ENCODE measurements at places on chromosomes 2 and 18.
A peak's percentile ranks its signal among the peaks of the same experiment; 100 is the strongest.

DNA sequence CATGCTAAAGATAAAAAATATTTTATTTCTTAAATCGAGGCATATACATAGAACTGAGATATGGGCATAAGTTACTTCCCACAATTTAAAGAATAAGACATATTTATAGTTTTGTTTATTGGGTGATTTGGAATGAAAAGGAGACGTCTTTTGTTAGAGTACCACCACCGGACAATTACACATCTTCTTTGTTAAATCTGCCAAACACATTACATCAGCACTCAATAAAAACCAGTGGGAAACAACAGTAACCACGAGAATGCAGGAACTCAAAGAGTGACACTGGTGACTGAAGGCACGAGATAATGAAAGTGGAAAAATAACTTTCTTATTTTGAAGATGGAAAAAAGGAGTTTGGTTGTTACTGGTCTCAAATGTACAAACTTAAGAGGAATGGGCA is 92.6 kb upstream of the TFCP2L1 start:
- no peak for DNase-seq

- no peak for DNase-seq
Observed at GRCh38 chr2:69589973-69590652, 53.4 kb downstream of the AAK1 start.

DNA sequence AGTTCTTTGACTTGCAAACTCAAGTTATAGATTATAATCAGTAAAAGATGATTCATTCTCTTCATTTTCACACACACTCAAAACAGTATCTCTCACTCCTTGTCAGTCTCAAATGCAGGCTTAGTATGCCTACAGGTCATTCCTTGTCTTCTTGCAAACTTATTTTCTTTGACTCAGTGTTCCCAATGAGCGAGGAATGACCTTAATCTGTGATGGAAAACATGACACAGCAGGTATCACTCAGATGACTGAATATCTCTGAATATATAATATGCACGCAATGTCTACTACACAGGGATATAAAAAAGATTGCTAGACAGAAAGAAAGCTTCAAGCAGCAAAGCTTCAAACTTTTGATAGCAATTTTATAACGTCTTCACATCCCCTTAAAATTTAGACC is 127.8 kb upstream of the RGPD4 start:
- DNase-seq: no peak

DNA sequence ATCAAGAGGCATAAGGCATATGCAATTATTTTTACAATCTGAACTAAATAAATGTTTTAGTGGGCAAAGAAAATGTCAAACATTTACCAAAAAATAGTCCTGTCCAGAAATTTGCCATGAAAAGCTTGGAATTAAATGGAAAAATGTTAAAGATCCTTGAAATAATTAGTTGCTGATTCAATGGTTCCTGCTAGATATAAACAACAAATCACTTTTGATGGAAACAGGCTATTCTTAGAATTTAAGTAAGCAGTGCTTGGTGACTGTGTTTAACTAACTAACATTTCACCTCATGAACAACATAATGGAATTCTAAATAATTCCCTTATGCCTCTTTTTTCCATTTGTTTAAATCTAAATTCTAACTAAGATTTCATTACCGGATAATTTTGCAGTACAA is 3.9 kb downstream of the RND3 start:
- no peak for DNase-seq

GRCh38 chr18:67428805-67429204 is 87.7 kb downstream of the DSEL start:
- DNase-seq: no peak

DNA sequence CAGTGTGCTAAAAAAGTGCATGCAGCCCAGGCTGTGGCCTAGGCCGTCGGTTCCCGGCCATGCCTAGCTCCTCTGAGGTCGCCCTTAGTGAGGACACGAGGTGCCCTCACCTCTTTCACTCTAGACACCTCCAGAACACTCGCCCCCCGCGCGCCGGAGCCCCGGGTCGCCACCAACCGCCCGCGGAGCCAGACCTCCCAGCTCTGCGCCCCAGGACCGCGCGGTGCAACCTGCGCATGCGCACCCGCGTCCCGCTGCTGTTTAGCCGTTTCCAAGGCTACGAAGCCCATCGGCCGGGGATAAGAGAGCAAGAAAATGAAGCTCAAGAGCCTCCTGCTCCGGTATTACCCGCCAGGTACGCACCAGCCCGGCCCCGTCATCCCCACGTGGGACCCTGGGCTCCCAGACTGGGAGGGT is at the start of gene DAW1:
TSS of gene DAW1 (plus strand) at position 257 of the 417 bp plus-strand sequence. CDS start at position 316, 59 bp downstream.
- DNase-seq: peak; percentile 81

DNA sequence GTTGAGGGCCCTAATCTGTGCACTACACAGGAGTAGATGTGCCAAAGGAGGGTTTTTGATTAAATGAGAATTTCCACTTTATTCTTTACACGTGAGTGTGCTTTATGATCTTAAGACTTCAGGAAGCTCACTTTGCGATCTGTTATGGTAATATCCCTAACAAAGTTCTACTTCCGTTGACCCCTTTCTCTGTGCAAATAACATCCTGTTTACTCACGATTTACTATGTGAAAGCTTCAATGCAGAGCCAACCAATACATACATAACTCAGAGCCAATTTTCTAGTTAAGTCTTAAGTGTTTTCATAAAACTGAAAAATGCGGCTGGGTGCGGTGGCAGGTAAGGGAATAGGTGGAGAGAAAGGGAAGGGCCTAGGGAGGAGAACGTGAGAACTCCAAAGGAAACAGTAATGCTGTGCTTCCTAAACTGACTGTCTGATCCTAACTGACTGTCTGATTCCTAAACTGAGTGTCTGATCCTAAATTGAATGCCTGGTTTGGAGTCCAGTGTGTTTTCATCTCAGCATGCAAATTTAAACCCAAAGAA is 87.6 kb downstream of the PLCL1 start:
- DNase-seq: no peak

- no peak for DNase-seq
Observed at GRCh38 chr2:59389240-59389639, 1148.1 kb upstream of the FANCL start.

- no peak for DNase-seq
Observed at GRCh38 chr2:145408980-145409379, 889.1 kb upstream of the ZEB2 start.

DNA sequence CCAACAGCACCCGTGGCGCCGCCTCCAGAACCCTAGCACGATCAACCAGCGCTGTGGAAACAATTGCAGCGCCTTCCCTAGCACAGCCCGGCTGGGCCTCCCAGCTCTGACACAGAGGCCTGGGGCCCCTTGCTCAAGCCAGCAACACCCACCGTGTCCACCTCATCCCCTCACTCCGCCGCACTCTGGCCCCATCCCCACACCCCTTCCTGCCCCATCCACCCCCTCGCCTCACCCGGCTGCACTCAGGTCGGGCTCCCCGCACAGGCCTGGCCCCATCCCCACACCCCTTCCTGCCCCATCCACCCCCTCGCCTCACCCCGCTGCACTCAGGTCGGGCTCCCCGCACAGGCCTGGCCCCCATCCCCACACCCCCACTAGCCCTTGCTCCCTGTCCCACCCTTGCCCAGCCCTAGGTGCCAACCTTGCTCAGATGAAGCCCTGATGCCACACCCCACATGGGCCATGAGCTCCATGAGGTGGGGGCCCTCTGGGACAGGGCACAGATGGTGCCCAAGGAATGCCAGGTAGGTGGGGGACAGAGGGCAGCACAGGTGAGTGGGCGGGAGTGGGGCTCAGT is 28.7 kb downstream of the KIF1A start:
- peak; percentile 59 for DNase-seq

GRCh38 chr2:12465631-12466135 is 251.1 kb upstream of the TRIB2 start:
- no peak for DNase-seq

- DNase-seq: no peak
Observed at GRCh38 chr2:110860630-110861029, 128.3 kb downstream of the ACOXL start.

DNA sequence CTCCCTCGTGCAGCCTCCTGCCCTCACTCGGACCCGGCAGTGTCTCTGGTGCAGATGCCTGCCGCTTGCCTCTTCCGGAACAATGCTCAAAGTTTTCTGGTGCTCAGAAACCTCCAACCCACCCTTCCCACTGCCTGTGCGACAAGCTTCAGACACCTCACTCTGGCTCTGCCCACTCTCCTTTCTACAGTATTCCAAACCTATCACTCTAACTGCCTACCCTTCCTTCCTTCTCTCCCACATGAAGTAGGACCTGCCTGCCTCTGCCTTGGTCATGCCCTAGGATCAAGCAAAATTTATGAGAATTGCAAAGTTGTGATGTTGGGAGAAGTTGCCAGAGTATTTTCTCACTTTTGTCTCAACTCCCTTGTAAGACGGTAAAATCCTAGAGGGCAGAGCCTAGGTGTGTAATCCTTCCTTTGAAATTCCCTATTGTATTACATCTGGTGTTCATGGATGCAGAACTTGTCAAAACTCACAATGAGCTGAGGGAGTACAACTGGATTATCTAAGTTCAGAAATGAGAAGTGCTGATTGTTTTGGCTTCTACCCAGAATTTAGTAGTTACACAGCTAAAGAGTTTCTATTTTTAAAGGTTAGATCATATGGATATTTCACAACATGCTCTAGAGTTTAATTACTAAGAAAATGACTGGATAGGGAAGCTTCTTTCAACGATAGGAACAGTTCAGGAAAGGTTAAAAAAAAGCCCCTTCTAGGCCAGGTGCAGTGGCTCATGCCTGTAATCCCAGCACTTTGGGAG is 7.2 kb downstream of the NPC1 start:
- DNase-seq: no peak

GRCh38 chr2:102336502-102336945 is 19.1 kb upstream of the IL18R1 start:
- DNase-seq: no peak

DNA sequence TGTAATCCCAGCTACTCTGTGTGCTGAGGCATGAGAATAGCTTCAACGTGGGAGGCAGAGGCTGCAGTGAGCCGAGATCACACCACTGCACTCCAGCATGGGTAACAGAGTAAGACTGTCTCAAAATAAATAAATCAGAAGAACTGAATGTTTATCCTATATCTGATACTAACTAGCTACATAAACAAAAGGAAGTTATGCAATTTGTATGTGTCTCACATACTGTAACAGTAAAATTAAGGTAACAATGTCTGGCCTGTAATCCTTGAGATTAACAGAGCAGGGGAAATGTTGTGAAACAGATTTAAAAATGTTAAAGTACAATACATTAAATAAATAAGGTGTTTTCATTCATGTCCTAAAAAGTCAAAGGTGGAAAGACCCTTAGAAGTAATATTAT is 150.8 kb downstream of the MEMO1 start:
- DNase-seq: no peak

- no peak for DNase-seq
Observed at GRCh38 chr2:148979919-148980277, 58.6 kb upstream of the LYPD6B start.

GRCh38 chr2:24399434-24400206 is 39.3 kb upstream of the ITSN2 start:
- no peak for DNase-seq

- no peak for DNase-seq
Observed at GRCh38 chr2:166984797-166985196, 96.5 kb downstream of the XIRP2 start.

DNA sequence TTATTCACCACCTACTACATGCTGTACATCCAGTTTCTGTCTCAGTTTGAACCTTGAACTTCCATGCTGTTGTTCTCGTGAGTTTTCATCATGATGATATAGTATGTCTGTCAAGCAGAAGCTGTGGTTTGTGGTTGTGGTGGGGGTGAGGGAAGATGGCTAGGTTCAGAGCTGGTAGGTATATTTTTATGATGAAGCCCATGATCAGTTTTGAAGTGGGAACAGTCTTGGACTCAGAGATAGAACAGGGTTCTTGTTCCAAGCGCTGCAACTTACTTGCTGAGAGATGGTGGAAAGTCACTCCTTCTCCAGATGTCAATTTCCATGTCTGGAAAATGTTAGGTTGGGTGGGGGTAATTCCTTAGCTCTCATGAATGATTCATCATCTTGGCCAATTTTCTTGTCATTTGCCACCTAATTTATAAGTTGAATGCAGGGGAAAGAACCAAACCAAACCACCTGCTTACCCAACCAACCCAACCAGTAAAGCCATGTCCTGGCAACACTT is 21.6 kb downstream of the PMAIP1 start:
- DNase-seq: no peak

GRCh38 chr2:223846515-223846914 is 9.1 kb upstream of the AP1S3 start:
- DNase-seq: no peak

- peak; percentile 72 for DNase-seq
Observed at GRCh38 chr18:59272221-59272888, 899 bp downstream of the RAX start.

DNA sequence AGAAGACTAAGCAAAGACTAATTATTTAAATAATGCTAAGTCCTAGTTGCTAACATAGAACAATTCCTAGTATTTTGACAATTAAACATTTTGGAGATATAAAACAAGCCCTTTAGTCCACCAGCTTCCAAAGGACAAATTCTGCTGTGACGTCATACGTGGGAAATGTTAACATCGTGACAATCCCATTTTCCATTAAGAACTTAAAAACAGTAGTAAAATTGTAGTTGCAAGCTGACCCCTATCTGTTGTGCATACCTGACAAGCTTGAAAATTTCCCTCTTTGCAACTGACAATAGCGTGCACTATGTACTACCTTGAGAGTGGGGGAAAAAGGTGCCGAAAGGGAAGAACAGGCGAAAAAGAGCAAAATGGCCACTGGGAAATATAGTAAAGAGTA is 279.8 kb downstream of the ZNF521 start:
- no peak for DNase-seq

DNA sequence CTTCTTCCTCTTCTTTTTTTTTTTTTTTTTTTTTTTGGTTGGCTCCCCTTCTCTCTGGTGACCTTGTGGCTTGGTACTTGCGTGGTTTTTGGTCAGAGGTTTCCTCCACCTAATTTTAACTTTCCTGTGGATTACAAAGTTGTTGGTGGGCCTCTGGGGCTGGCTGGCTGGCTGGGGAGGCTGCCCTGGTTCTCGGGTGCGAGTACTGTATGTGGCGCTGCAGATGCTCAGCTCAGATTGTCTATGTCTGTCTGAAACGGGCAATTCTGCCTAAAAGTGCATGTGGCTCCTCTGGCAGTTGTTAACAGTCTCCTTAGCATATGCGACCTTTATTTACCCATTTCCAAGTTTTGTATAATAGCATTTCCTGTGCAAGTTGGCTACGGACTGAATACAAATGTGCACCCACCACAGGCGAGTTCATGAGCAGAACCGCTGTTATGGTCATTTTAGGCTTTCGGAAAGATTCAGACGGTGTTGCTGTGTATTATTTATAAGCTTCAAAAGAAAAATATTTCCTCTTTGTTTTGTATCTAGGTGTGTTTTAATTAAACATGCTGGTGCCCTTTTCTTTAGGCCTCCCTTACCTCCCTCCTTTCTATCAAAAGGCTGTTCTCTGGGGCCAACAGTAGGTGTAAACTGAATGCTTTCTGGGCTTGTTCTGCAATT is 4.4 kb downstream of the TBR1 start:
- no peak for DNase-seq

DNA sequence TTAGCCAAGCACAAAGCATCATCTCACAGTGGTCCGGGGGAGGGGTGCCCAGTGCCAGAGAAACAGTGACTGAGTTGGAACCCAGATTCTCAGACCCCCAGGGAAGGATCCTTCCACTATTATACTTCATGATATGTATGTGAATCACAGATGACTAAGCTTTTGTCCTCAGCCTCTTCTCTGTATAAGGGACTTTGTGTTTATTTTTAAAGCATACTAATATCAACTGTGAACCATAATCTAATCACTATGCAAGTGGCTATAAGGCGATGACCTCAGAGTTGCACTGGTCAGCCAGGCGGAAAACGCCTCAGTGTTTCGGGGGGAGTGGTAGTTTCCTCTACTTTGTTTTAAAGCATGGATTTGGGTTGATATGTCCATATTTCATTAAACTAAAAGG is 160.4 kb upstream of the TMEM200C start:
- DNase-seq: no peak

GRCh38 chr2:29273004-29273684 is 157.9 kb downstream of the CLIP4 start:
- DNase-seq: no peak

Measured in spleen (tissue), 13 donors.